Mesothelial cell of epicardium (in vitro differentiated cells): ENCODE measurements at places on chromosomes 13 and 19.

GRCh38 chr19:17475541-17476115, 5.3 kb downstream of the SLC27A1 start:
- DNase-seq: no peak

DNA sequence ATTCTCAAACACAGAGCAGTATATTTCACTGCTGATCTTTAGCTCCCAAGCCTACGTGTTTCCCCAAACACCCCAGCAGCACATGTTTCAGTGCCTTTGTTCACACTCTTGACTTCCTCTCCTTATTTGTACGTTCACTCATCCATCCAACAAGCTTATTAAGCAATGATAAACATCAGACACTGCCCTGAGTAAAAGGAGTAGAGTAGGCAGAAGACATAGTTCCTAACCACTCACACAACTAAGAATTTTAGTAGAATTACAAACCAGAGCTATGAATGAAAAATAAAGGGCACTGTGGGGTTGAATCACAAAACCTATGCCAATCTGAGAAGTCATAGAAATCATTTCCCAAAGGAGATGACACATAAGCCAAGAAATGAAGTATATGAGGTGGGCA, 213.5 kb downstream of the DIAPH3 start:
- DNase-seq: no peak

GRCh38 chr13:37918751-37919150, 49.2 kb upstream of the TRPC4 start:
- no peak for DNase-seq

GRCh38 chr19:5687360-5688198, 2.5 kb upstream of the RPL36 start:
- no peak for DNase-seq

- no peak for DNase-seq
These were observed 80.2 kb downstream of the SHISA2 start for GRCh38 chr13:25971459-25972145.
